ENCODE measurements at places on chromosomes 2 and 18.

GRCh38 chr2:166418853-166419615, 43.3 kb upstream of the SCN9A start:
- no peak for DNase-seq

GRCh38 chr18:65091744-65092329, 659.0 kb upstream of the CDH7 start:
- no peak for DNase-seq

GRCh38 chr2:179005976-179006375, 44.0 kb downstream of the CCDC141 start:
- DNase-seq, result no peak

DNA sequence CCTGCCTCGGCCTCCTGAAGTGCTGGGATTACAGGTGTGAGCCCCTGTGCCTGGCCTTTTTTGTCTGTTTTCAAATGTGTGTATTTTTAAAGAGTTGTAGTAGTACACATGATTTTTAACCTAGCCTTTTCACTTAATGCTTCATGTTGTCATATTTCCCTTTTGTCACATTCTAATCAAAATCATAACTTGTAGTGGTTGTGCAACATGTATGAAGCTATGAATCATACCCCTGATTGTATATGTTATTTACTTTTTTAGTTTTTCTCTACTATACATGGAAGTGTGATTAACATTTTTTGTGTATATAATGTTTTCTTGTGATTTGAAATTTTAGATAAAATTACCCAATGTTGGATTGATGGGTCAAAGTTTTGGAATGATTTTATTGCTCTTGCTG, 8.5 kb downstream of the GEN1 start:
- no peak for DNase-seq

DNA sequence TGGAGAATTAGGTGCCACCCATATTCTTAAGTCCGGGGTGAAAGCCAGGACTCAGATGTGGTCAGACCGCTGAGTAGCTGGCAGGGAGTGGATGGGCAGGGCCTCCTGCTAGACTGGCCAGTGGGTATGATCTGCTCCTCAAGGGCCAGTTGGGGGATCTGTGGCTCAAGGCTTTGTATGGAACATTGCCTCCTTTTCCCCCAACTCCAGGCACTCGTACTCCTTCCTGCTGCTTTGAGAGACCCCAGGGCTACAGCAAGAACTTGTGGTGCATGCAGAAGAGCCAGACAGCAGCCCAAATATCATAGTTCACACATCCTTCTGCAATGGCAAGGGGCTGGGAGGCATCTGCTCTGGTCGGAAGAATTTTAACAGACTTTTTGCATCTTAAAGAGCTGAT, 61.7 kb downstream of the PDCL3 start:
- DNase-seq, result no peak

DNA sequence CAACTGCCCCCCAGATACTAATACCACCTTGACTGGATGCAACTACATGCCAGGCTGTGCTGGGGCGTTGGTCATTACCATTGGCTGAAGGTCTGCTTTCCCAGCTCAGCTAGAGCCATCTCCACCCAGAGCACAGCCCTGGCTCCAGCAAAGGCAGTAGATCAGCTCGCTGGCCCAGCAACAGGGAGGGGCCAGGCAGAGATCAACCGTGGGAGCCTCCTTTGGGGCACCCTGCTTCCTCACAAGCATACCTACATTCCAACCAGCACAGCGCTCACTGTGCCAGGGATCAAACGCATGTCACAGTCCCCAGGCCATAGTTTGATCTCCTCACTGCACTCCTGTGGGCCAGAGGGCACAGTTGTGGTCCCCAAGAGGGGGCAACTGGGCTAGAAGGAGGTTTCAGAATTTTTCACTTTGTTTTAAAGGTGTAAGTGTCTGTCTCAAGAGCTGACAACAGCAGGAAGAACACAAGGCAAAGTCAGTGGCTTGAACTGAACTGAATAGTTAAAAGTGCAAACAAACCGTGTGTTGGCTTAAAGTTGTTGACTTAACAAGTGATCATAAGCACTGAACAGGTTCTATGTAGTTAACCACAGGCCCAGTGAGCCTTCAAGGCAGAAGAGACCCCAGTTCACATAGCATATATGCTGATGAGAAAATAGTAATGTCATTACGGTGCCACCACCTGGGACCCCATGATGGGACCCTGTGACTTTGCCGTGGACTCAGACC, 70.1 kb upstream of the BZW1 start:
- DNase-seq, result no peak
